ENCODE measurements at places on chromosomes 1 and 21.

- no peaks in the 10 kb centered on the region for H3K36me3 ChIP-seq
- no peaks in the 10 kb centered on the region for H3K4me1 ChIP-seq
- DNase-seq = no peak
- H3K27me3 ChIP-seq = no peaks in the 10 kb centered on the region
These were observed 147.7 kb downstream of the DMRTA2 start for GRCh38 chr1:50275566-50275965.

GRCh38 chr1:241642593-241642944 is 2.4 kb upstream of the CHML start:
- no peak overlapping the region for H3K27ac ChIP-seq
- peaks cover 13% of the 10 kb centered on the region for H3K36me3 ChIP-seq
- no peak for DNase-seq
- no peak overlapping the region for H3K4me3 ChIP-seq

DNA sequence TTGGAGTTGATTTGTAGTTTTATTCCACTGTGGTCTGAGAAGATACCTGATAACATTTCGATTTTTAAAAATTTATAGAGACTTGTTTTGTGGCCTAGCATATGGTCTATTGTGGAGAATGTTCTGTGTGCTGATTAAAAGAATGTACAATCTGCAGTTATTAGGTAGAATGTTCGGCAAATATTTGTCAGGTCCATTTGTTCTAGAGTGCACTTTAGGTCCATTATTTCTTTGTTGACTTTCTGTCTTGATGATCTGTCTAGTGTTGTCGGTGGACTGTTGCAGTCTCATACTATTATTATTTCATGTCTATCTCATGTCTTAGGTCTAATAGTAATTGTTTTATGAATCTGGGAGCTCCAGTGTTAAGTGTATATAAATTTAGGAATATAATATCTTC is 116.8 kb downstream of the NME7 start:
- no peaks in the 10 kb centered on the region for H3K36me3 ChIP-seq
- H3K4me1 ChIP-seq = no peaks in the 10 kb centered on the region
- H3K4me3 ChIP-seq = no peak overlapping the region
- H3K27ac ChIP-seq = no peak overlapping the region
- no peak for DNase-seq

DNA sequence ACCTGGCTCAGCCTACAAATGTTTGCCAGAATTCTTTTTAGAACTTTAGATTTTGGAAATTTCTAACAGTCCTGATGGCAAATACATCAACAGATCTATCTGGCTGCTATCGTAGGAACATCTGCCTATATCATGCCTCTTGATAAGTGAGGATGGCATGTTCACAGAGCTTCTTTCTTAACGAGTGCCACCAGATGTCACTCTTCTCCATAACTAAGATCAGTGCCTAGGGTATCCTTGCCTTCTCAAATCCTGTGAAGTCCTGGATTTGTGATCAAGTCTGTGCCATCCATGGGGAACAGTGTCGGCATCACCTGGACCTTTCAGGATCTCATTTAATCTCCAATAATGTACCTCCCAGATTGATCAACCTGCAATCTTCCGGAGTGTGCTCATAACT is 36.5 kb upstream of the CD5L start:
- H3K36me3 ChIP-seq = no peaks in the 10 kb centered on the region
- DNase-seq = no peak
- peaks cover 2% of the 10 kb centered on the region for H3K27me3 ChIP-seq
- no peak overlapping the region for H3K27ac ChIP-seq
- H3K4me3 ChIP-seq = no peak overlapping the region
- no peaks in the 10 kb centered on the region for H3K4me1 ChIP-seq

GRCh38 chr1:171800342-171800741 is 18.9 kb downstream of the METTL13 start:
- no peak overlapping the region for H3K27ac ChIP-seq
- no peak overlapping the region for H3K4me3 ChIP-seq
- no peak for DNase-seq
- peaks cover 25% of the 10 kb centered on the region for H3K36me3 ChIP-seq
- H3K4me1 ChIP-seq = peaks cover 2% of the 10 kb centered on the region

GRCh38 chr1:206497363-206497762 is 10.0 kb upstream of the RASSF5 start:
- no peak overlapping the region for H3K4me3 ChIP-seq
- H3K27me3 ChIP-seq = no peaks in the 10 kb centered on the region
- DNase-seq = no peak

GRCh38 chr1:209884665-209885117 is 53.3 kb upstream of the SYT14 start:
- DNase-seq = peak; percentile 33
- H3K36me3 ChIP-seq = no peaks in the 10 kb centered on the region
- no peak overlapping the region for H3K27ac ChIP-seq
- peaks cover 22% of the 10 kb centered on the region for H3K27me3 ChIP-seq
- H3K4me3 ChIP-seq = no peak overlapping the region
- no peaks in the 10 kb centered on the region for H3K4me1 ChIP-seq

- H3K27ac ChIP-seq = no peak overlapping the region
- H3K4me1 ChIP-seq = no peaks in the 10 kb centered on the region
- DNase-seq = no peak
- H3K36me3 ChIP-seq = no peaks in the 10 kb centered on the region
- H3K4me3 ChIP-seq = no peak overlapping the region
- no peaks in the 10 kb centered on the region for H3K27me3 ChIP-seq
These were observed 81.6 kb upstream of the CACHD1 start for GRCh38 chr1:64388336-64388735.

GRCh38 chr1:247293047-247293446 is 37.2 kb downstream of the VN1R5 start:
- no peak overlapping the region for H3K4me3 ChIP-seq
- H3K36me3 ChIP-seq = peaks cover 2% of the 10 kb centered on the region
- H3K27ac ChIP-seq = no peak overlapping the region

DNA sequence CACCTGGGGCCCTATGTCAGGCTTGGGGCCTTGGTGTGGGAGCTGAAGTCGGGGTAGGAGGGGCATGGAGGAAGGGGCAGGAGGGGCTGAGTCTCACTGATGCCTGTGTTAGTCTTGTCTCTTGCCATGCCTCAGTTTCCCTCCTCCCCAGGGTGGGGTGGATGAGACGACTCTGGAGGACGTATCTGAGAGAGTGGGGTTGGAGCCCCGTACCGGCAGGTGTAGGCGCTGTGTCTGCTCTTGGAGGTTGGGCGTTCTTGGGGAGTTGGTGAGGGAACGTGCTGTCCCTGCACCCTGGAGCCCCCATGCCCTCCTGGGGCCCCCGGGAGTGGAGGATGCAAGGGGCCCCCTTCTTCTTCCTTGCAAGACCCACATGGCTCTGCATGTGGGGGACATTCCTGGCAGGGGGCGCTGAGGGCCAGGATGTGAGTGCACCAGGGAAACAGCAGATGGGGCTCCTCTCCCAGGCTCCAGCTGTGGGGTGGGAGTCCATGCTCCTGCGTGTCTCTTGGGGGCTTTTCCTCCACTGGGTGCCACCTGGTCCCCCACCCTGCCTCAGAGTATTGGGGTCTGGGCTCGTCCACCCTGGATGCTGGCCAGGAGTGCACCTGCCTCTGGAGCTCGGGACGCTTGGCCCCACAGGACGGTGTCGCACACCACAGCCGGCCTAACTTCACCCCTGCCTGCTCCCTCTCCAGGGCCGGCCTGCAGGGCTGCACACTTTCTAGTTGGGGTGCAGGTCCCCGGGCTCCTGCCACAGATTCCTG is 1.4 kb upstream of the TNFRSF14 start:
- peaks cover 24% of the 10 kb centered on the region for H3K36me3 ChIP-seq
- H3K4me1 ChIP-seq = peaks cover 50% of the 10 kb centered on the region
- H3K27ac ChIP-seq = peak overlapping the region; percentile 98
- peak; percentile 77 for DNase-seq
- peak overlapping the region; percentile 97 for H3K4me3 ChIP-seq

DNA sequence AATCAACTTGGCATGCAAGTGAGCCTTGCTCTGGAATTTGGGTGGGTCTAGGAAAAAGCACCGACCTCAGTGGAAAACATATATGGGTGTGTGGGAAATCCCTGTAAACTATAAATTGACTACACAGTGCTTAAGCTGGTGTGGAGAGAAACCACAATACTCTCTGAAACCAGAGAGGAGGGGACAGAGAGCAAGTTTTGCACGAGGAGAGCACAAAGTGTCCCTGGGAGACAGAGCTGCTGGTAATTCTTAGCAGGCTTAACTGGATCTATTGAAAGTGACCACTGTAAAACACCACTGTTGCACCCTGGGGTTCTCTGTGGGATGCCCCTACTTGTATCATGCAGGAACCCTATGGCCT is 12.8 kb downstream of the KCNJ15 start:
- H3K27ac ChIP-seq = no peak overlapping the region
- no peaks in the 10 kb centered on the region for H3K4me1 ChIP-seq
- H3K4me3 ChIP-seq = no peak overlapping the region
- no peaks in the 10 kb centered on the region for H3K36me3 ChIP-seq

DNA sequence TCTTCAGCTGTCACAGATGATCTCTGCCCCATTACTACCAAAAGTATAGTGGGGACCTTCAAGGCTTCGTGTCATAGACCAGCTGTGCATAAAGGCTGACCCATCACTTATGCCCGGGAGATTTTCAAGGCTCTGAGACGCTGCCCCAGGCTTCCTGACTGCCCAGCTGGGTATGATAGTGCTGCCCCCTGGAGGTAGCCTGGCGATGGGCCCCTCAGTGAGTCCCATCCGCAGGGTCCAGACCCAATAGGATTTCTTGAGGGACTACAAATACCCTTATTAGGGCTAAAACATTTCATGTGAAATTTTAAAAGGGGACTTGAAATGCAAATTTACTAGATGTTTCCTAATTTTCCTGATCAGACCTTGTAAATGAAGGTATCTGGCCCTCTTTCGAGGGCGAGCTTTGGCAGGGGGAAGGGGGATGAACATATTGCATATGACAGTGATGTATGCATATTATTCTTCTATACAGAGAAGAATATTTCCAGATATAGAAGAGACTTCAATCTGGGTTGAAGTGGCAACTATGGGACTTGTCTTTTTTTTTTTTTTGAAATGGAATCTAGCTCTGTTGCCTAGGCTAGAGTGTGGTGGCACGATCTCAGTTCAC is 11.7 kb upstream of the FCMR start:
- peak; percentile 76 for DNase-seq
- no peak overlapping the region for H3K4me3 ChIP-seq
- H3K27ac ChIP-seq = no peak overlapping the region

GRCh38 chr1:156106624-156107488 is 7.7 kb upstream of the LMNA start:
- no peaks in the 10 kb centered on the region for H3K36me3 ChIP-seq
- H3K27ac ChIP-seq = peak overlapping the region; percentile 69
- peak overlapping the region; percentile 24 for H3K4me3 ChIP-seq
- H3K27me3 ChIP-seq = peaks cover 29% of the 10 kb centered on the region

DNA sequence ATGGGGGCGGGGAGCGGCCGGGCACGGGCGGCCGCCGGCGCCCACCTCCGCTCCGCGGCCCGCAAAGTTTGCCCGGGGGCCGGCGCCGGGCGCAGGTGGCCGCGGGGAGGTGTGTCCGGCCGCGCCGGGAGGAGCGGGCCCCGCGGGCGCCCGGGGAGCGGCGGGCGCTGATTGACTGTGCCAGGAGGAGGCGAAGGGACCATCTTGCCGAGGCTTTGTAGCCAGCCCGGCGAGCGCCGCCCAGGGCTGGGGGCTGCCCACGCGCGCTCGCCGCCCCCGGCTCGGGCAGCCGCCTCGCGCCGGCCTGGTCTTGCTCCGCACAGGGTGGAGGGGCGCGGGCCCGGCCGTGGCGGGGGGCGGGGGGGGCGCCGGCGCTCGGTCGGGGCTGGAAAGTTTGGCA is 432 bp downstream of the EPHB2 start:
- DNase-seq = no peak
- peaks cover 7% of the 10 kb centered on the region for H3K4me1 ChIP-seq
- H3K4me3 ChIP-seq = no peak overlapping the region
- H3K27me3 ChIP-seq = peaks cover 62% of the 10 kb centered on the region
- H3K27ac ChIP-seq = no peak overlapping the region

All from activated CD8-positive, alpha-beta T cell treated with anti-CD3 and anti-CD28 coated beads, Interleukin-2, amount 10 ng/mL, durations not matched to agents 7 days and 5 days (primary cell).